ENCODE measurements at places on chromosomes 2 and 18. TPM values are rescaled to one million over a fixed set of nuclear protein-coding genes. Genes with fewer than 3 reads are reported as not detected.

The APCDD1 gene
- 232 TPM for total RNA-seq

The ALPG gene
- not detected for total RNA-seq

The POU3F3 gene
- not detected for total RNA-seq

The APLF gene
- 6.4 TPM for total RNA-seq

The CTAGE1 gene
- not detected for total RNA-seq

The GAREM1 gene
- 21.2 TPM for total RNA-seq

The TACR1 gene
- 1.8 TPM for total RNA-seq

The RANBP2 gene
- total RNA-seq = 84.8 TPM

The IL36RN gene
- not detected for total RNA-seq

The C2orf76 gene
- total RNA-seq = 12.5 TPM

The CD28 gene
- 15.7 TPM for total RNA-seq

The PIEZO2 gene
- total RNA-seq = 3.1 TPM
